NCI-H1105 (cell line): ENCODE measurements at places on chromosomes 1 and 21.

DNA sequence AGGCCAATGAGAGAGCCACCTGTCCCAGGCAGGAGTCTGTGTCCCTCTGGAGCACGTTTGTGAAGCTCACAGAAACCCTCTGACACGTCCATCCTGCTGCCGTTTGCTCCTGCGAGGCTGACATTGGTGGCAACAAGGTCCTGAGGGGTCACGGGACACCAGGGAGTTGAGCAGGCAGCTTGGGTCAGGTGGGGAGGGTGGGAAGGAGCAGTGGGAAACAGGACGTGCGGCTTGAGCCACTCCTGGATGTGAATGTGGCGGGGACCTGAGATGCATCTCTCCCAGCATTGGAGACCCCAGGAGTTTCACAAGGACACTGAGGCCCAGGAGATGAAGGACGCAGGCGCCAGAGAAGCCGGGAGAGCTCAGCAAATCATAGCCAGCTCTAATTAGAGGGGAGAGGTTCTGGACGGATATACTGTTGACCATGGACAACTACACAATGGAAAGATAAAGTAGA lies 149.0 kb downstream of the PEX14 start:
- DNase-seq, result no peak

DNA sequence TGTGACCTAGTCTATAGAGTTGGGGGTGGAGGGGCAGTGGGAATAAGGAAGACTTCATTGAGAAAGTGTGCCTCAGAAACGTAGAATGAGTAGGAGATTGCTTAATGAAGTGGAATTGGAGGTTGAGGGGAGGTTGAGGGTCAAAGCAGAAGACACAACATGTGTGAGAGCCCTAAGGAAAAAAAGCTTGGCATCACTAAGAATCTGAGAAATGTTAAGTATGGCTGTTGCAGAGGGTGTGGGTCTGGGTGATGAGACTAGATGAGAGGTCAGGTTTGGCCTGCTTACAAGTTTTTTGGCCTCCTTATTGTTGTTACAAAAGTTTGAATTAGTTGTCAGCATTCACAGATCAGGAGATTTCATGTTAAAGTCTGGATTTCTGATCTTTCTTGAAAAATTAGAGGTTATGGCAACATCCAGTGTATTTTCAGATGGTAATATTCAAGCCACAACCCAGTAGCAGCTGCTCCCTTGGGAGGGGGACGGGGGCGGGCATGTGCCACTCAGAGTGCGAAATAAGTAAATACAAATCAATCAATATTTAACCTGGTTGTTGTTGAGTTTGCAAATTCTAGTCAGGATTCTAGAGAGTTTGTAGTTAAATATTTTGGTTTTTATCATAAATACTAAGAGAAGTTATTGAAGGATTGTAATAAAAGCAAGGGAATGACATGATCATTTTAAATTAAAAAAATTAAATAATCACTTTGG lies 4.3 kb downstream of the MAN1A2 start:
- no peak for DNase-seq

DNA sequence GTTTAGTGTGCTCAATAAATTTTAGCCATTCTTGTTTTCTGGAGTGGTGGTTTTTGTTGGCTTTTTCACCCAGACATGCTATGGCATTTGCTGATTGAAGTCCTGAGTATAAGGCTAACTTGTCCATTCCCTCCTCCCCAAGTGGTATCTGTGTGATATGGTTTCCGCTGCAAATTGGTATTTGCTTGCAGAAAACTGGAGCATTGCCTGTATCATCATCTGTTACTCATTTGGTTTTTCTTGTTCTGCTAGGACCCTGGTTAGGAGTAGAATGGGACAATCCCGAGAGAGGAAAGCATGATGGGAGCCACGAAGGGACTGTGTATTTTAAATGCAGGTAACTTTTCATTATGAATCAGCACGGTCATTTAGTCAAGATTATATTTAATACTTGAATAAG lies 34.0 kb downstream of the TBCE start:
- no peak for DNase-seq

DNA sequence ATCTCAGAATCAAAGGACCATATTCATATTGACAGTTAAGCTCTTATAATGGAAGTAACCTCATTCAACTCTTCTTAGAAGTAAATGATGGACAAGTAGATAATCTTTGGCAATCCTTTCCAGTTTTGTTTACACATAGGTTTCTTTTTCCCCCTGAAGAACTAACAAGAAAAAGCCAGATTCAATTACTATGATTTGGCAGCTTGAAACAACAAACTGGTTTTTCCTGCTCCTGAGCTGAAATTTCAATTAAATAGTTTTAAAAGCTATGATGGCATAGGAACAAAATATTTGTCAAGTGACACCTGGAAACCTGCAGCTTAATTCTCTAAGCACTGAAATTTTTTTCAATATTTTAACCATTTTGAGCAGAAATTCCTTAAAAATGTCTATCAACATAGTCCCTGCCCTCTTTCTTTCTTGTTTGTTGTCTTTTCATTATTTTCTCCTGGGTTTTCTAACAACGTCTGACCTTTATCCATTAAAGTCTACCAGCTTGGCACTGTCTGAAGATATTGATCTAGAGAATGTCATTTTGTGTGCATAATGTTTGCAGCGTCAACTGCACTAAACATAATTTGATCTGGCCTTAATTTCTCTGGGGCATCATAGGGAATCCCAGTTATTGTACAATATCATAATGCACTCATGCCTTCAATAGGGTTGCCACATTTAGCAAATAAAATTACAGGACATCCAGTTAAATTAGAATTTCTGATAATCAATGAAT lies 4.0 kb upstream of the SLC35A3 start:
- peak; percentile 50 for DNase-seq

DNA sequence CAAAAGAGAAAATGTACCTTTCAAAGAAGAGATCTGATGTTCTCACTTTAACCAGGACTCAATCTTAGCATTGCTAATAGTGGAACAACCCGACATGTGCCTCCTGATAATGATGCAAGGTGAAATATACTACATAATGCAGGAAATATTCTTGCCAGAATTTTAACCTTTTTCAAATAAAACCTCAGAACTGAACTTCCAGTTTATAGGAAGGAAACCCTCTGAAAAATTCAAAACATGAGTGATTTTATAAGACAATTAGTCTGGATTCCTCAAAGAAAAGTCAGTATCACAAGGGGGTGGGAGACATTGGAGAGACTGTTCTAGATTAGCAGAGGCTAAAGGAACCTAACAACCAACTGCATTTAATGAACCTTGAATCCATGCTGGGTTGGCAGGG lies 18.1 kb downstream of the AHCYL1 start:
- no peak for DNase-seq

- no peak for DNase-seq
Observed at GRCh38 chr1:59028048-59028447, 244.2 kb upstream of the JUN start.

- no peak for DNase-seq
Observed at GRCh38 chr1:8328271-8328670, 10.4 kb downstream of the SLC45A1 start.

GRCh38 chr1:109657970-109658369 lies 2.1 kb downstream of the GSTM4 start:
- no peak for DNase-seq

GRCh38 chr1:48746906-48747305 lies 29.8 kb downstream of the BEND5 start:
- DNase-seq, result no peak

DNA sequence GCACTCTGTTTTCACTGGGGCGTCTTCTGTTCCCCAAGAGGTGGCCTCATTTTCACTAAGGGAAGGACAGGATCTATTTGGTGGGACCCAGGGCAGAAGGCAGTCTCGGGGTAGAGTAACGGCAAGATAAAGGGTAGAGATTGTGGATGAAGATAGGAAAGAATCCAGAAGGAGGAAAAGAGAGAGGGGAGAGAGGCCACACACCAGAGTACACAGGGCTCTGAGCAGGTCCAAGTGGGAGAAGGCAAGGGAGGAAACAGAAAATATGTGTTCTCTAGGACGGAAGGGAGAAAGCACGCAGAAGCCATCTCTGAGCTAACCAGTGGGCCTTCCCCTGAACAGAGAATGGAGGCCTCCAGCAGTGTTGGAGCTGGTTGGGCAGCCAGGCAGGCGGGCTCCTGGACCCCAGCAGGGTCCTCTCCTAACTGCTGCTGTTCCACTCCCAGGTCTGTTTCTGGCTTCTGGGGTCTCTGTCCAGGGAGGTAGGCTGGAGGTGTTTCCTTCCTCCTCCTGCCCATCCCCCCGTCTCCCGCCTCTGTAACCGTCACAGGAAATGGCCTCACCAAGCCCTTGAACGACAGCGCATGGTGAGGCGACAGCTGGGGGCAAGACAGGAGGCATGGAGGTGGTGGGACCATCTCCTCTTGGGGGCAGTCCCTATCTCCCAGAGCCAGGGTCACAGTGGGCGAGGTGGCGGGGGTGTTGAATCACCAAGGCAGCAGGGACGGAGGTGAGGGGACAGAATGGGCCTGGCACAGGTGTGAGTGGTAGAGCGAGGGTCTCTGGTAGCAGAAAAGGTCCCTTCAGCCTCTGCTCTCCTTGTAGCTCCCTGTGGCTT lies 649 bp downstream of the PTPN7 start:
- no peak for DNase-seq

- DNase-seq, result no peak
Observed at GRCh38 chr1:110305900-110306420, 33.2 kb upstream of the RBM15 start.

DNA sequence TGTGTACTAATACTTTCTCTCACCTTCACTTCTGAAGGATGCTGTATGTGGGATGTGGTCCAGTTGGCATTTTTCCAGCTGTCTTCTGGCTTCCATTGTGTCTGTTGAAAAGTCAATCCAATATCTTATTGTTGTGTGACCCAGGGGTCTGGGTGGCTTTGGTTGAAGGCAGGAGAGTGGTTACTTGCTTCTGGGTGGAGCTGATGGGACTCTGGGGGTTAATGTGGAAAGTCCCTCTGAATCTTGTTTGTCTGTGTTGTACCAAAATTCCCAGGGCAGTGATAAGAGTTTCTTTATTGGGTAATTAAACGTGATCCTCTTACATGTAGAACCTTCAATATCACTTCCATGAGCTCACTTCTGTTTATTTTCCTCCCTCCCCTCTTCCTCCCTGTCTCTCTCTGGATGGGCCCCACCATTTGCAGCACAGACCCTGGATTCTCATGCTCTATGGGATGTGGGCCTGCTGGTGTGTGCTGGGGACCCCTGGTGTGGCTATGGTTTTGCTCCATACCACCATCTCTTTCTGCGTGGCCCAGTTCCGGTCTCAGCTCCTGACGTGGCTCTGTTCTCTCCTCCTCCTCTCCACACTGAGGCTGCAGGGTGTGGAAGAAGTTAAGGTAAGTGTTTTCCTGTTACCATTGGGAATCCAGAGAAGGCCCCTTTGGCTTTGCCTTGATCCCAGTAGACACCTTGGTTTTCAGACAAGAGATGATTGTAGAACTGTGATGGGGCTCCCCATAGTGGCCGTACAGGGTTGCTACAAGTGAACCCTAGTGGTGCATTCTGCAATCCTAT lies 71.5 kb downstream of the HHAT start:
- peak; percentile 44 for DNase-seq

DNA sequence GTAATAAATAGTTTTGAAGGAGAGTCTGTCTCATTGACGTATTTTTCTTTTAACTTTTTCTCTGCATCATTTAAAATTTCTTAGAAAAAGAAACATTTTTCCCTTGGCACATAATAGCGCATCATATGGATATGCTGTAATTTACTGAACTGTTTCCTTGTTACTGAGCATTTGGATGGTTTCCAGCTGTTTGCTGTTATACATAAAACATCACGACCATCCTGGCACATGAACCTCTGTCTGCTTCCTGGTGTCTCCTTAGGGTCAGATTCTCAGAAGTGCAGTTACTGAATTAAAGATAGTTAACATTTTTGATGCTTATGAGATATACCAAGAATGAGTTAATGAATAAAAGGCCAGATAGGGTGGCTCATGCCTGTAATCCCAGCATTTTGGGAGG lies 67.2 kb downstream of the BACE2 start:
- peak; percentile 10 for DNase-seq
